ENCODE measurements at places on chromosomes 16 and 17. TPM values are rescaled to one million over a fixed set of nuclear protein-coding genes. Genes with fewer than 3 reads are reported as not detected.
A peak's percentile ranks its signal among the peaks of the same experiment; 100 is the strongest.

ACSM5 gene
- total RNA-seq: not detected

NEUROD2 gene
- not detected for total RNA-seq

DNA sequence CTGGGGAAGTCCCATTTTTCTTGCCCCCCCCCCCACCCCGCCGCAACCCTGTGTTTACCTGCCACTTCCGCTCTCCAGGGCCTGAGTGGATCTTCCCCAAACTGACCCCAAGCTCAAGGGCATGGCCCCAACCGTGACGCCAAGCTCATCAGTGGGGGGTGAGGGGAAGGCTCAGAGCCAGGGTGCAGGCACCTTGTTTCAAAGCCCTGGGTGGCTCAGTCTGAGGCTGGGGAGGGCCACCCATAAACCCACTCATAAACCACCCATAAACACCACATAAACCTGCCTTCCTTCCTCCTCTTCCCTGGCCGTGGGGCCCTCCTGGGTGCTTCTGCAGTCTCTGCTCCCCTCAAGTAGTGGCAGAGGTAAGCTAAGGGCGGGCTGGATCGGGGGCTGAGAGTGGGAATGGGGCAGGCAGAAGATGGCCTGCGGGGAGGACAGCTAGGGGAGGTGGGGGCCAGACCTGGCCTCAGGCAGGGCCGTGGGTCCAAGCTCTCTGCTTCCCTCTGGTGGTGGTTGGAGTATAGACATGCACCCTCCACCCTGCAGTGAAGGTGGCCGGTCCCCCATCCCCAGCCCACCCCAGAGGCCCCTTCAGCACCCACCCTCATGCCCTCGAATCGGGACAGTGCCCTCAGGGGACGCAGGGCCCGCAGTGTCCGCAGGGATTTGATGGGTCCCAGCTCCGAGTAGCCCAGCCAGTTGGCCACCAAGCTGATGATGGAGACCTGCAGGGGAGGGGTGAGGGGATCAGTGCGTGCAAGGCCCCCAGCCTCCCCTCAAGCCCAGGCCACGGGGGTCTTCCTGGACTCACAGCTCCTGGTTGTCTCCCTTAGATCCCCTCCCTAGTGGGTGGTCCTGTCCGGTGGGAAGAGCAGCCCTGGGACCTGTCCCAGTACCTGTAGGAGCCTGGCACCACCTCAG lies 14.6 kb upstream of the CD79B start:
- H3K4me3 ChIP-seq: no peak overlapping the region
- no peak overlapping the region for H3K27ac ChIP-seq
- no peaks in the 10 kb centered on the region for H3K4me1 ChIP-seq
- peak; percentile 61 for DNase-seq

- no peak overlapping the region for H3K4me3 ChIP-seq
- no peak overlapping the region for H3K27ac ChIP-seq
- peaks cover 32% of the 10 kb centered on the region for H3K4me1 ChIP-seq
- H3K27me3 ChIP-seq: peaks cover 7% of the 10 kb centered on the region
Observed at GRCh38 chr17:47708312-47708863, 14.4 kb downstream of the TBKBP1 start.

DNA sequence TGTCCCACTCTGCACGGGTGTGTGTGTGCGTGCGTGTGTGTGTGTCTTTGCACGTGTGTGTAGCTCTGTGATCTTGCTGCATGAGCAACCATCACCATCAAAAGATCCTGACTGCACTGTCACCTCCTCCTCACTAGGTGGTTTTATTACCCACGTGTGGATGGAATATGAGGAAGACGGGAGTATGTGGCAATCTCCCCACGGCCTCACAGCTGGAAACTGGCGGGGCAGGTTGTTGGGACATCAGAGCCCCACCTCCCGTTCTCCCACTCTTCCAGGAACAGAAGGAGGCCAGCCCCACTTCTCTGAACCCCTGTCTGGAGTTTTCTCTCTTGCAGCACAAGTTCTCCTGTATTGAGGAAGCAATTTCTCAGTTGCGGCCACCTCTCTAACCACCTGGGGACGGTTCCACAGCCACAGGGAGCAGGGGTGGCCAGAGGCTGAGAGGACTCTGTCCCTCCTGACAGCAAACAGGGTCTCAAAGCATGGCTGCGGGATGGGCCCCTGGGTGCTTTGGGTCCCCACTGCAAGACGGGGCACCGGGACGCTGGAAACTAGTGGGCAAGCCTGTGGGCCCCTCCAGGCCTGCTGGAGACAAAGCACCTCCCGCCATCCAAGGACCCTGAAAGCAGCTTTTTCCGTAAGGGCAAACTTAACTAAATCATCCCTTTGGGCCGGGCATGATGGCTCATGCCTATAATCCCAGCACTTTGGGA lies 27.9 kb upstream of the ATP2C2 start:
- no peaks in the 10 kb centered on the region for H3K4me1 ChIP-seq
- H3K36me3 ChIP-seq: peaks cover 8% of the 10 kb centered on the region
- no peak for DNase-seq
- H3K27ac ChIP-seq: no peak overlapping the region

Data from neural crest cell (in vitro differentiated cells).